NCI-H1436 (cell line): ENCODE measurements at places on chromosomes 12 and 14.

DNA sequence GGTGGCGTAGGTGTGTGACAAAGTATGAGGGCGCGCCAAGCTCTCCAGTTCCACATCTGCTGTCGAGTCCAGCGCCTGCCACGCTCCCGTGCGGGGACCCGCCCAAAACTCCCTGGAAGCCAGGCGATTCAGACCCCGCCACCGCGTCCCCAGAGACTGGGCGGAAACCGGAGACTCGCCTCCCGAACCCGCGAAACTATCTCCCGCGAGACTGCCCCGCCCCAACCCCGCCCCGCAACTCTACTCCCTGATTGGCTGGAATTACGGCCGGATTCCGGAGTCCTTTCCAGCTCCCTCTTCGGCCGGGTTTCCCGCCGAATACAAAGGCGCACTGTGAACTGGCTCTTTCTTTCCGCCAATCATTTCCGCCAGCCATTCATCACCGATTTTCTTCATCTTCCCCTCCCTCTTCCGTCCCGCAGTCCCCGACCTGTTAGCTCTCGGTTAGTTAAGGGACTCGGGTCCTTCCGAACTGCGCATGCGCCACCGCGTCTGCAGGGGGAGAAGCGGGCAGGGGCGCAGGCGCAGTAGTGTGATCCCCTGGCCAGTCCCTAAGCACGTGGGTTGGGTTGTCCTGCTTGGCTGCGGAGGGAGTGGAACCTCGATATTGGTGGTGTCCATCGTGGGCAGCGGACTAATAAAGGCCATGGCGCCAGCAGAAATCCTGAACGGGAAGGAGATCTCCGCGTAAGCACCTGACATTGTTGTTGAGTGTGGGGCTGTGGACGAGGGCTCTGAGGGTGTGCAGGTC lies at the start of gene MTHFD1:
Gene MTHFD1 (plus strand): TSS at position 572 of the 751 bp plus-strand sequence. CDS start 75 bp downstream, at position 647.
- DNase-seq, result peak; percentile 99

- DNase-seq, result no peak
Observed at GRCh38 chr14:100576091-100577085, 10.8 kb downstream of the BEGAIN start.

DNA sequence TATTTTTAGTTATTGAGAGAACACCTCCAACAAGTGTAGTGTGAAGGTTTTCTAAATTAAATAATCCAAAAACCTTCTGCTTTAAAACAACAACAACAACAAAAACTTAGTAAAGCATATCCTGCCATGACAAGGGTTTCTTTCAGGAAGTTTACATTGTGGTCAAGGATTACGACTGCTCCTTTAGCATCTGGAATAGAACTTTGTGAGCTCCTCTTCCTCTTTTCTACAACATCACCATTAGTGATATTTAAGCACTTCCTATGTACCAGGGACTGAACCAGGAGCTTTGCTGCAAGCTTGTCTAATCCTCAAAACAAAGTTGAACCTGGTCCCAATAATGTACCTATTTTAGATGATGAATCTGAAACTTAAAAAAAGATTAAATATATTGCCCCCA lies 315.4 kb upstream of the KITLG start:
- DNase-seq, result no peak

DNA sequence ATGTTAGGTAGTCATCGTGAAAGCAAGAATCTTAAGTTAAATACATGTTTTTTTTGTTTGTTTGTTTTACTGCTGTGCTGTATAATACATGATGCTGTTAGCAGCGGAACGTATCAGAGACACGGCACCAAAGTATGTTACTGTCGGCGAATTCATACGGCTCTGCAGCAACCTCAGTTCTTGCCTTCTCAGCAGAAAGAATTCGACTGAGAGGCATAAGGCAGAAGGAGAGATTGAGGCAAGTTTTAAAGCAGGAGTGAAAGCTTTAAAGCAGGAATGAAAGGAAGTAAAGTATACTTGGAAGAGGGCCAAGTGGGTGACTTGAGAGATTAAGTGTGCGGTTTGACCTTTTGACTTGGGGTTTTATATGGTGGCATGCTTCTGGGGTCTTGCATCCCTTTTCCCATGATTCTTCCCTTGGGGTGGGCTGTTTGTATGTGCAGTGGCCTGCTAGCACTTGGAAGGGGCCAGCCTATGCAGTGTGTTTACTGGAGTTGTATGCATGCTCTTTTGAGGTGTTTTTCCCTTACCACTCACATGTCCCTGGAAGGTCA lies 23.7 kb downstream of the LEMD3 start:
- no peak for DNase-seq

DNA sequence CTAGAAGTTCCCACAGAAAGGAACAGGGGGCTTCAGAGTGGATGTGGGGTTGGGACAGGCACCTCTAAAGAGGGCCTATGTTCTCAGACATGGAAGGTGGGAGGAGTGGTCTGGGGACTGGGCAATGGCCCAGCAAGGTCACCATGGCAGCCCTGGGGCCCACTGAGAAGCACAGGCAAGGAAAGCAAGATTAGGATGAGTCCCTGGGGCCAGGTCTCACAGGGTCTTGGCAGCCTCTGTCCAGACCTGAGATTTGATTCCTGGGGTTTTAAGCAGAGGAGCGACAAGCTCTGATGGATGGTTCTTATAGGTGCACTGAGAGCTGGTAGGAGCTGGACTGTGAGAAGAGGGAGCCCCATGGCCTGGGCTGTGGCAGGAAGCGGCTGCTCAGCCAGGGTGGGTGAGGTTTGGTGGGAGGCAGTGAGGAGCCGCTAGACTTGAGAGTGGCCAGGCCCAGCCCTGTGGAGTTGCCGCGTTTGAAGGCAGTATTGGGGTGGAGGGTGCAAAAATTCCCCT lies 44.0 kb downstream of the DLK1 start:
- no peak for DNase-seq

DNA sequence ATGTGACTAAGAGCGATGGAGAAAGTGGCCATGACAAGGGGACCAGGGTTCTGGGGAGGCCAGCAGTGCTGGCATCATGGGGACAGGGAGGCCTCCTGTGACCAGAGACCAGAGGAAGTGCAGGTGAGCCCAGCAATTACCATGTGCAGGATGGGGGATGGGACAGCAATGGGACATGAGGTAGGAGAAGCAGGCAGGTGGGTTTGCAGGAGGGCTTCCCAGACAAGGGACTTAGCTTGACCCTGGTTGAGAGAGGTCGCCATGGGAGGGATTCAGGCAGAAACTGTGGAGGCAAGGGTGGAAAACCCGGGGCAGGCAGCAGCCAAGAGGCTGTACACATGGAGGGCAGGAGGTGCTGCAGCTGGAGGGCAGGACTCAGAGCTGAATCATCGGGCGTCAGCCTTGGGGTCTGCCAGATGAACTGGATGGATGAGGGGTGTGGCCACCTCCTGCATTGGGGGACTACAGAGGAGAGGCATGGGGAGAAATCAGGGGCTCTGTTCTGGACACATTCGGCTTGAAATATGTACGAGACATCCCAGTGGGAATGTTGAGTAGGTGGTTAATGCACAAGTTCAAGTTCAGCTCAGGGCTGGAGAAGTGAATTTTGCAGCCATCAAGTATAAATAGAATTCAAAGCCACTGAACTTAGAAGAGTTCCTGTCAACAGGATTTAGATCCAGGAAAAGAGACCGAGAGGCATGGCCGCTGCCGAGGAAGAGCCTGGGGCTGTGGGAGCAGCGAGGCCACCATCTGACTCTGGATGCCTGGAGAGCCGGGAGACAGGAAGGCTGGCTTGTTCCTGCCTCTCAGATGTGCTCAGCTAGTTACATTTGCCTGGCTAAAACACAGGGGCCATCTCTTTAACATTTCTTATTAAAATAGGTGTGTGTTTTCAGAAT lies 36.6 kb downstream of the SFSWAP start:
- no peak for DNase-seq

DNA sequence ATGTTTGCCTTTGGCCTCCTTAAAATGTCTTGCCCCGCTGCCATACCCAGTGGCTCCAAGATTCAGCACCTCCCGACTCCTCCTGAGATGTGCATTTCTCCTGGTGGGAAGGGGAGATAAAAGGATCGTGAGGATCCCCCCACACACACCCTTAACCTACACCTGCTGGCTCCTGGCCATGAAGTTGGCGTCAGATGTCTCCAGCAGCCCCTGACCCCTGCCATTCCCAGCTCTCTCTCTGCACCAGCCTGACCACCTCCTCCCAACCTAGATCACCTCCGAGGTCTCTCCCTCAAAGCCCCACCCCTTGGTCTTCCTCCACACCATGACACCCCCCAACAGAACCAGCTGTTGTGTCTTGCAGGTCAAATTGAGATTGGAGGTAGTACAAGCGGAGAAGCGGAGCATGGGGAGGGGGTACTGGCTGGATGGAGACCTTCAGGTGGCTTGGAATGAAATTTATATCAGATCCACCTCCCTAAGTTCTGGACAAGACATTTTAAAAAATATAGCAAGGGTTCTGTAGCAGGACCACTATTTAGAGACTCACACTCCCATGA lies 151.1 kb upstream of the FKBP4 start:
- no peak for DNase-seq

- DNase-seq, result no peak
Observed at GRCh38 chr12:42166501-42166900, 21.8 kb upstream of the GXYLT1 start.

GRCh38 chr12:97162173-97162572 lies 255.1 kb downstream of the NEDD1 start:
- DNase-seq, result no peak

GRCh38 chr14:32313844-32314376 lies 15.2 kb upstream of the AKAP6 start:
- peak; percentile 20 for DNase-seq

DNA sequence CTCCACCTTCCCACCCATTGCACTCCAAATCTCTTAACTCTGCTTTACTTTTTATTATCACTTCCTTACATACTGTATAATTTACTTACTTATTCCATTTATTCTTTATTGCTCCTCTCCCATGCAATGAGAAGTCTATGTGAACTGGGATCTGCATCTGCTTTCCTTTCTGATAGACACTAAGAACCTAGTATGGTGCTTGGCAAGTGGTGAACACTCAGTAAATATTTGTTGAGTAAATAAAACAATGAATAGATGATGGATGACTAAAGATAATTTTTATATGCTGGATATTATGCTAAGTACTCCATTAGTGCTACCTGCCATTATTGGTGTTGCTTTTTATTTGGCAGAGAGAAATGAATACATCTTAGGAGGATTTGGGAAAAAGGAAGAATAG lies 151.0 kb downstream of the TPH2 start:
- DNase-seq, result peak; percentile 64

GRCh38 chr12:53624458-53624857 lies 1.7 kb downstream of the ATF7 start:
- DNase-seq, result no peak

GRCh38 chr12:2306735-2307134 lies 253.9 kb downstream of the CACNA1C start:
- DNase-seq, result no peak

DNA sequence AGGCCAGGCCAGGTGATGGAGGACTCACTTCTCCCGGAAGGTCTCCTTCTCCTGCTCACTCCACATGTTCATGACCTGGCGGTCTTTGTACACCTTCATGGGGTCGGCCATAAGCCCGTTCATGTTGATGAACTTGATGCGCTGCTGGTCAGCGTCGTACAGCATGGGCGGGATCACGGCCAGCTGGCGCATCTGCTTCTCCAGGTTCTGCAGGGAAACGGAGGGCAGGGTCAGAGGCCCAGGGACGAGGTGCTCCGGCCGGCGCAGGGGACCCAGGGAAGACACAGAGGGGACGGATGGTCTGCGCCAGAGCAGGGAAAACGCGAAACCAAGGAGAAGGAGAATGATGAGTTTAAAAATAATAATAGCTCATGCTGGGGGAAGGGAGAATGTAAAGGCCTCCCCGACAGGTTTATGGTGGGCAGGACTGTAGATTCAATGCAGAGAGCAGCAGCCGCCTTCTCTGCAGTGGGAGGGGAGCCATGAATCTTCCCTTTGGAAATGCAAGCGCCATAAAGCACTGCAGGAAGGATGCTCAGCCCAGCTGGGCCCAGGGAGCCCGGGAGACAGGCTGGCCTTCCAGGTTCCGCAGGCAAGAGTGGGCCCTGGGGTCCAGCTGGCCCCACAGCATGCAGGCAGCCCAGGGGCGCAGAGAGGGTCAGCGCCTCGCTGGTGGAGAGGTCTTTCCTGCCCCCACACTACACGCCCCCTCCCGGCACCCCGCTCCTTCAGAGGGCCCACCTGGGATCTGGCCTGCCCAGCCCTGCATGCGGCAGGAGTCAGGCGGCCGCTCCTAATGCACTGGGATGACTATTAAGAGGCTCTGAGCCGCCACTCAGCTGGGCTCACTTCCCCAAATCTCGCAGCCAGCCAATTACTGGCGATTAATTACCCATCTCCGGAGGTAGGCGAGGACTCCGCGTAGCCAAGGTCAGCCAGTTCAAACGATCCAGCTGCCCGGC lies 132.0 kb downstream of the RFLNA start:
- DNase-seq, result no peak

DNA sequence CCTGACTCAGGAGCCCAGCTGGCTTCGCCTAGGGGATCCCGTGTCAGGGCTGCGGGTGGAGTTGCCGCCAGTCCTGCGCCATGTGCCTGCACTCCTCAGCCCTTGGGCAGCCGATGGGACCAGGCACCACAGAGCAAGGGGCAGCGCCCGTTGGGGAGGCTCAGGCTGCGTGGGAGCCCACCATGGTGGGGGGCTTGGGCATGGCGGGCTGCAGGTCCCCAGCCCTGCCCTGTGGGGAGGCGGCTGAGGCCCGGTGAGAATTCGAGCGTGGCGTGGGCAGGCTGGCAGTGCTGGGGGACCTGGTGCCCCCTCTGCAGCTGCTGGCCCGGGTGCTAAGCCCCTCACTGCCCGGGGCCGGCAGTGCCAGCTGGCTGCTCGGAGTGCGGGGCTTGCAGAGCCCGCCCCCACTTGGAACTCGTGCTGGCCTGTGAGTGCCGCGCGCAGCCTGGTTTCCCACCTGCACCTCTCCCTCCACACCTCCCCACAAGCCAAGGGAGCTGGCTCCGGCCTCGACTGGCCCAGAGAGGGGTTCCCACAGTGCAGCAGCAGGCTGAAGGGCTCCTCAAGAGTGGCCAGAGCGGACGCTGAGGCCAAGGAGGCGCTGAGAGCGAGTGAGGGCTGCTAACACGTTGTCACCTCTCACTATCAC lies 135.1 kb upstream of the SEL1L start:
- DNase-seq, result no peak

GRCh38 chr12:98863167-98863566 lies 218.1 kb downstream of the APAF1 start:
- DNase-seq, result no peak

GRCh38 chr12:39122562-39123204 lies 217.3 kb upstream of the CPNE8 start:
- DNase-seq, result no peak

DNA sequence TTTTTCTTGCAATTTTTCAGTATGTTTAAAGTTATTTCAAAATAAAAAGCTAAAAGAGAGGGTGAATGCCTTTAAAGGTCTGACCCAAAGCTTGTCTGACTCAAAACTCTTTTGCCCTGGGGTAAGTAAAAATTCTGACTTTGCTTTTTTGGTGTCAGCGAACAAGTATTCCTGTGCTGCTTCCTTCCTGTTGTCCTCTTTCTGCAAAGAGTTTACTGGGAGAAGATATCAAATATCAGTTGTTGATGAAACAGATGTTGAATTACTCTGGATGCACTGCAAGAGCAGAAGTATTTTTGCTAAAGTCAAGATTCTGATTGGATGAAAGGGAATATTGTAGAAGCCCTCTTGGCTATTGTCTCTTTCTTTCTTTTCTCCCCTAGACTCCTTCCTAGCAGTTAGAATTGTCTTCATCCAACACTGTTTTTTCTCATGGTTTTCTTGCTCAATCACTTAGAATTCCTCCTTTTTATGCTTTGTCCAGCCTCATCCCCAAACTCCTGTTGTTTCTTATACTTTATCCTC lies 62.0 kb downstream of the DACT1 start:
- no peak for DNase-seq
